NCI-H2081 treated with DMSO at 0.1 percent for 48 hours (cell line): ENCODE measurements at places on chromosomes 13 and 19.

DNA sequence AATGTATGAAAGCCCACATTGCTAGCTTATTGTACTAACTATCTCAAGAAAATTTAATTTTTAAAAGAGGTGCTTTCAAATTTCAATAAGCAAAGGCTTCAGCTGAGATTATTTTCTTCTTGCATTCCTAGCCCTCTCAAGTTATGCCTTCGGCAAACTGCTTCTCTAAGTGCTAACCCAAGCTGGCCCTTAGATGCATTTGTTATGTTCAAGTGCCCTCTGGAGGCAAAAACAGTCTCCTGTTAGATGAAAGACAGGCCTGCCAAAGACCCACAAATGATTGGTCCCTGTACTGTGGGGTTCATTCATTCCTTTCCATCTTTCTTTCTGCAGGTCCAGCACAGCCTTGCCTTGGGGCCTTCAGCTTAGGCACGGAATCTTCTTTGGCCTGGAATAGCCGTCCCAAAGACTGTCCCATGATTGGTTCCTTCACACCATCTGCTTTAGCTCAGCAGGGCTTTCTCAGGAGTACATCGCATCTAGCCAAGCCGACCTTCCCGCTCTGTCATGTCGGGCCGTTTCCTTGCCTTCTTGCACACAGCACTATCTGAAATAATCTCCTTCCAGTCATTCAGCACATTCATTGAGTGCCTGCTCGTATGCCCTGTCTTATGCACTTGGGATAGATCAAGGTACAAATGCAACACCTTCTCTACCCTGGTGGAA, 26.4 kb upstream of the TPTE2 start:
- DNase-seq, result no peak

DNA sequence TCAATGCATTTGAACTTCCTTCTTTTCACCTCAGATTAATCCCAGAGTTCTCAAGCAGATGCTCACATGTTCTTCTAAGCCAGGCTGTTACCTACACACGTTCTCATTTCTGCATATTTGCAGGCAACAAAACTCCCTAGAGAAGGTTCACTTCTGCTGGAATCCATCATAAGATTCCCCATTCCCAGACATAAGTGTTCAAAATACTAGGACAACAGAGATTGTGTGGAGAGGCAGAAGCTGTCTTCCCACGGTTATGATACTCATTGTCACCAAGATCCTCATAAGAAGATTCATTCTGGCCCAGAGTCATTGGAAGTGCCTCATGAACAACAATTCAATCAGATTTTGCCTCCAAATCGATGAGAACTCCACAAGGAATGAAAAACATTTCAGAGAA, 931.6 kb upstream of the MIR17HG start:
- DNase-seq, result no peak

GRCh38 chr13:27054760-27055159, 116.9 kb downstream of the USP12 start:
- DNase-seq, result no peak

- DNase-seq, result no peak
Observed at GRCh38 chr13:55554741-55555140, 1586.0 kb upstream of the PRR20A start.

- DNase-seq, result no peak
Observed at GRCh38 chr13:99969919-99970650, 1.5 kb downstream of the ZIC5 start.

- DNase-seq, result no peak
Observed at GRCh38 chr13:24152292-24153214, 8.0 kb upstream of the SPATA13 start.

GRCh38 chr19:7342143-7342542, 6.6 kb upstream of the ARHGEF18 start:
- DNase-seq, result no peak

- DNase-seq, result no peak
Observed at GRCh38 chr13:78341032-78341431, 262.3 kb downstream of the POU4F1 start.

DNA sequence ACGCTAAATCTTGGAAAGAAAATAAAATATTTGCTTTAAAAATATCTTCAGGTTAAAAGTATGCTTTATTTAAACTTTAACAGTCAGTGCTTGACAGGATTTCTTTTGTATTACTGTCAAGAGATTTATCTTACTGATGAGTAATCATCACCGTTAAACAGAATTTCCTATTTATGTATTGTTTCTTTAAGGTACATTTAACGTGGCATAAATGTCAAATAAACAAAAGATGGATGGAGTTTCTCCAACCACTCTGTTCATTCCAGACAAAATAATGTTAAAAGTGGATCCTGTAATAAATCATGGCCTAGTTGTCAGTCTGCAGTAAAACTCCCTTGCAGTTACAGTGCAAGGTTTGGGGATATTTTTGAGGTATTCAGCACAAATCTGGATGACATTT, 298.3 kb downstream of the DIAPH3 start:
- DNase-seq, result no peak

DNA sequence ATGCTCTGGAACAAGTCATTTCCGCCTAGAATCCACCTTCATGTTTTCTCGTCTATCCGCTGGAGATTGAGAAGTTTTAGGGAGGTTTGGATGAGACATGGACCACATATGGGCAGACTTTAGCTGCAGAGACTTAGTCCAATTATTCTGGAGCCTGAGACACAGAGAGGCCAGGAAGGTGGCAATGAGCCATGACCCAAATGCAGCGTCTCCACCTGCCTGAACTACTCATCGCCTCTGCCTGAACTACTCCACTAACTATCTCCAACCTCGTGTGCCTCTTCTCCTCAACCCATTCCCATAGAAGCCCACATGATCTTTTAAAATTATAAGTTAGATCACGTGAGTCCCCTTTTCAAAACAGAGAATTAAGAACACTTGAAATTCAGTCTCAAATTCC, 5.6 kb downstream of the PLEKHA4 start:
- DNase-seq, result no peak

DNA sequence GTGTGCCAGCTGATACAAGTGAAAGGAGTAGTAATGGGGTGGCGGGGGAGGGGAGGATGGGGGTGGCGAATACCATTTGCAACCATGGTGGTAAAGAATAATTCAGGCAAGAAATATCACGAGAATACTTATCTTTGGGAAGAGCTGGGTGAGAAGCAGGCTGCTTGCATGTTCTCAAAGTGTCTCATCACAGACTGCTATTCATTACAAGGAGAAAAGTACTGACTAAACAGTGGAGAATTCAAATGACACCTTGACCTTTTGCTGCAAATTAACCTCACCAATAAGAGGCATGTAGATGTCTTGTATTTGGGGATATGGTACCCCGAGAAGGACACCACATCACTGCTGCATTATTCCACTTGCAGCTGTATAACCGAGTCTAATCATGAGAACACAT, 585.7 kb upstream of the GPC6 start:
- DNase-seq, result no peak

DNA sequence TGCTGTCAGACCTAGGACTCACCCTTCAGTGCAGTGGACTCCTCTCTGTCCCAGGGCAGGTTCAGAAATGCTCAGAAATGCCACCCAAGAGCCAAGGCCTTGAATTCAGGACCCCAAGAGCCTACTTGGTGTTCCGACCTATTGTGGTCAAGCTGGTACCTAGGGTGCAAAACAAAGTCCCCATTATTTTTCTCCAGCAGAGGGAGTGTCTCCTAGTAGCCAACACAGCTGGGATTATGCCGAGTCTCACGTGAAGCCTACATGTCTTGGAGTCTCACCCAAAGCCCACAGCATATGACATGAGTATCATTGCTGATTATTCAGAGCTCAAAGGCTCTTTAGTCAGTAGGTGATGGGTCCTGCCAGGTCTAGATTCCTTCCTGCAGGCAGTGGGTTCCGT, 671.1 kb upstream of the SPRY2 start:
- no peak for DNase-seq

DNA sequence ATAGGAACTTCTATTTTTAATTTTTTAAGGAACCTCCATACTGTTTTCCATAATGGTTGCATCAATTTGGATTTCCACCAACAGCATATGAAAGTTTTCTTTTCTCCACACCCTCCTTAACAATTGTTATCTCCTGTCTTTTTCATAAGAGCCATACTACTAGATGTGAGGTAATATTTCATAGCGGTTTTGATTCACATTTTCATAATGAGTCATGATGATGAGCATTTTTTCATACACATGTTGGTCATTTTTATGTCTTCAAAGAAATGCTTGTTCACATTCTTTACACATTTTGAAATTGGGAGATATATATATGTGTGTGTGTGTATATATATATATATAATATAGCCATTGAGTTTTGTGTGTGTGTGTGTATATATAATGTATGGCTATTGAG, 420.3 kb upstream of the PCDH9 start:
- DNase-seq, result no peak

DNA sequence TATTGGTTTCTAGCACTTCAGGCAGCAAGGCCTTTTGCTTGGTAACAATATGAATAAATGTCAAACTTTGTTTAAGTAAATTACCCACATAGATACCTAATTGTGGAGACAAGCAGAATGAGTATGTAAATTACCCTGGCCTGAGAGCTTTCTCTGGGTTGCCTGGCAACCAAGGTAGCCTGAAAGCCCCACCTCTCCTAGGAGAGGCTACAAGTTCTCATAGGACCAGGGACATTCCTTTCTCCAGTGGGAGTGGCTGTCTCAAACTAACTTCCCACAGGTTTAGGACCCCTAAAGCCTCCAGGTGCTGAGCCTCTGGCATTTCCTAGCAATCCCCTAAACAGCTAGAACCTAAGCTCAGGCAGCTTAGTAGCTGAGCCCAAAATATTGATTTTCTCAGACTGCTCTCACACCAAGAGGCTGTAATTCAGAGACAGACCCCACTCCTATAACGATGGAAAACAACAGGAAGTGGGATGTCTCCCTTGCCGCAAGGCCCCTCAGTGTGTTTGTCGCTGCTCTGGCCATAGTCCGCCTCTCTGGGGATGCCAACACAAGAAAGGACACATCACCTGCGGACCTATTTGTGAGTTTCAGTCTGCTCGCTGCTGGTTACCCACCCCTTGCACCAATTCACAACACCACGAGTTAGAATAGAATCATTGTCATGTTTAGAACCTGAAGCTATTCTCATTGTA, 207.3 kb downstream of the DLEU7 start:
- no peak for DNase-seq

- no peak for DNase-seq
Observed at GRCh38 chr13:35781036-35782000, 304.8 kb upstream of the MAB21L1 start.

GRCh38 chr13:28049880-28050875, 50.2 kb downstream of the FLT3 start:
- DNase-seq, result no peak

GRCh38 chr13:35699825-35700510, 223.5 kb upstream of the MAB21L1 start:
- DNase-seq, result no peak

GRCh38 chr19:20444202-20444885, 121.2 kb downstream of the ZNF737 start:
- no peak for DNase-seq

DNA sequence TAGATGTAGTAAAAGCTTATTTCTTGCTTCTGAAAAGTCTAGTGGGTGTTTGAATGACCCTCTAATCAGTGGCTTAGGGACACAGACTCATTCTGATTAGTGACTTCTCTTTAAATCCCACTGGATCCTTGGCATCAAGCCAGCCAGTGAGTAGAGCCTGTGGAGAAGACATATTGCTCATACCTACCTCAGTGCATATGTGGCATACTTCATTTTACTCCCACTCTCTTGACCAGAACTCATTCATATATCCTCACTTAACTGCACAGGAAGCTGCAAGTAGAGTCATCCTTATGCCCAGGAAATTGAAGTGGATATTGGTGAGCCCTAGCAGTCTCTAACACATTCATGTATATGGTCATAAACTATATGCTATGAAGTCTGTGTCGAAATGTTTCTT, 148.3 kb downstream of the PDS5B start:
- DNase-seq, result no peak

DNA sequence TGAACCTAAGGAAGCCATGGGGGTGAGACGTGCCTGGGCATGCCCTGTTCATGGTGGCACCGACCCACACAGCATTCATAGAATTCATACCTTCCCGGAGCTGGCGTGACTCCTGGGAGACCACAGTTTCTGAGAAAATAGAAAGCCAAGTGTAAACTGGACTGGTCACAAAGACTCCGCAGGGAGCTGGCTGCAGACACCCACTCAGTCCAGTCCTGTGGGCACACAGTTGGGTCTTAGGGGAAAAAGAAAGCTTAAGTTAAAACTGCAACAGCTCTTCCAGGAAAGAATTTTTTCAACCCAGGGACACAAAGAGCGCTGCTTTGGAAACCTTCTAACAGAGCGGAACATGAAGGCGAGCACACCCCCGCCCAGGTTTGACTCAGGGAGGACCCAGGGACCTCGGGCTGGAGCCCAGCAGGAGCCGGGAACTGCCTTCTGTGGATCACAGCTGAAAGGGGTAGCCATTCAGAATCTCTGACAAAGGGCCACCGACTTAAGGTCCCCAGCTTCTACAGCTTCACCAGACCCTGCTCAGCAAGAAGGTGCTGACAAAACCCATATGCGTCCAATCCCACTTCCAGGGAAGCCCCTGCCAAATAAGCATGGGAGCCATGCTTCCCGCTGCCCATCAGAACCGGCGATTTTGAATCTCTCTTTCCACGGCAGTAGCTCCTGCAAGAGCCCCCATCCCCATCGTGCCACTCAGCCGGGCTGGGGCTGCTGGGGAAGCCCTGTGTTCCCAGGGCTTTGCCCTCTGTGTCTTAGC, 183.7 kb downstream of the COL4A1 start:
- DNase-seq, result no peak

DNA sequence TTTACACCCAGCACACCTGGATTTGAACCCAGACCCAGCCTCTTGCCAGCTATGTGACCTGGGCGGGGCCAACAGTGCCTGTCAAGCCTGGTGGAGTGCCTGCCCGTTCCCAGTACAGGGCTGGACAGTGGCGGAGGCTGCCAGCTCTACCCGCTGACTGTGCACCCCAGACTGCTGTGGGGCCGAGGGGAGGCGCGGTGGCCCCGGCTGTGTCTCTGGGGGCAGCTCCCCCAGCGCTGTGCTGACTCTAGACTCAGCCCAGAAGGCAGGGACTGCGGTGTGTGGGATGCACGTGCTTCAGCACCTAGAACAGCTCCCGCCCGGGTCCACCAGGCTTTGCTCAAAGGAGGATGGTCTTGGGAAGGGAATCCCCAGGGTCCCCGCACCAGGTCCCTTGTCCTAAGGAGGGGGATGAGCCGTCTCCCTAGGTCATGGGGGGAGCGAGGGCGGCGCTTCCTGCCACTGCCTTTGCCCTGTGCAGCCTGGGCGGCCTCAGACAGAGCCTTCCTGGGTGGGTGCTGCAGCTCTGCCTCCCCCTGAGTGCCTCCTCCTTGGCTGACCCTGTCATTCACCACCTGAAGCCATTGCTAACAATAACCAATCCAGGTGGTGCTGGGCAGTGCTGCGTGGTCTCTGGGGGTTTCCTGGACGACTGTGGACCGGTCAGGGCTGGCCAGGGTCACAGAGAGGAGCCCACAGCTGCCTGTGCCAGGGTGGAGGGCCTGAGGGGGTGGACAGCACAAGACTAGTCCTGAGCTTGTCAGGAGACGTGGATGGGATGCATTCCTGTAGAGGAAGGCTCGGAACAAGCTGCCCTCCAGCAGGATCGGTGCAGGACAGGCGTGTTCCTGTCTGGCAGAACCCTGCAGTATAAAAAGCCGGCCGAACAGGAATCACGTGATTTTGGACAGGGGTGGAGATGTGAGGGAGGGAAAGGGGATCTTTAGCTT, 18.6 kb downstream of the TMEM255B start:
- DNase-seq, result no peak
